ENCODE measurements at places on chromosomes 2 and 18.

- no peak for DNase-seq
Measured at GRCh38 chr2:211439011-211439410, 882.6 kb downstream of the CPS1 start.

GRCh38 chr2:28681158-28681571, 70.5 kb upstream of the PPP1CB start:
- DNase-seq = no peak

DNA sequence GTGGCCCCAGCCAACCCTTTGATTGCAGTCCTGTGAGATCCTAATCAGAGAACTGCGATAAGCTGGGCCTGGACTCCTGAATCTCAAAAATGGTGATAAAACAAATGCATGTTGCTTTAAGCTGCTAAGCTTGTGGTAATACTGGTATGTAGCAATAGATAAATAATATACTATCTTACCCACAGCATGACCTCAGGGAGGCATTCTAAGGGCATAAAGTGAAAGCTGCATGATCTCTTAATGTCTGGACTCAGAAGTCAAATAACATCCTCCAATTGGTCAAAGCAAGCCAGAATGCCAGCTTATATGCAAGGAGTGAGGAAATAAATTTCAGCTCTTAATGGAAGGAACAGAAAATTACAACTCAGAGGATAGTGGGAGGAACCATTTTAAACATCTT, 246.1 kb downstream of the FSIP2 start:
- no peak for DNase-seq

DNA sequence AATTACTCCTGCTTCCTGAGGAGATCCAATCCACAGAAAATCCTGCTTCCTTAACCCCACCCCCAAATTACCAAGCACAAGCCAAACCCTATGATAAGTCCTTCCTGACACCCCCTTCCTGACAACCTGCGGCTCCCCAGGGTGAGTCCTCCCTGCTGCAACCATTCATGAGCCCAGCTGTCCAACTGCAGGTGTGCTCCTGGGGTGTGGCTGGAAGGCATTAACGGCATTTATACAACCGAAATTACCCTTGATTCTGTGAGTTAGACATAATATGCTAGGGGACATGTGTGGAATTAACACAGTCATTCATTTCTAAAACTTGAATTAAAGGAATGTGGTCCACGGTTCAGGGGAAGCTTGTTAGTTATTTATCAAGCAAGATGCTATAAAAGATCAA, 119.0 kb upstream of the ALKAL2 start:
- DNase-seq = no peak

DNA sequence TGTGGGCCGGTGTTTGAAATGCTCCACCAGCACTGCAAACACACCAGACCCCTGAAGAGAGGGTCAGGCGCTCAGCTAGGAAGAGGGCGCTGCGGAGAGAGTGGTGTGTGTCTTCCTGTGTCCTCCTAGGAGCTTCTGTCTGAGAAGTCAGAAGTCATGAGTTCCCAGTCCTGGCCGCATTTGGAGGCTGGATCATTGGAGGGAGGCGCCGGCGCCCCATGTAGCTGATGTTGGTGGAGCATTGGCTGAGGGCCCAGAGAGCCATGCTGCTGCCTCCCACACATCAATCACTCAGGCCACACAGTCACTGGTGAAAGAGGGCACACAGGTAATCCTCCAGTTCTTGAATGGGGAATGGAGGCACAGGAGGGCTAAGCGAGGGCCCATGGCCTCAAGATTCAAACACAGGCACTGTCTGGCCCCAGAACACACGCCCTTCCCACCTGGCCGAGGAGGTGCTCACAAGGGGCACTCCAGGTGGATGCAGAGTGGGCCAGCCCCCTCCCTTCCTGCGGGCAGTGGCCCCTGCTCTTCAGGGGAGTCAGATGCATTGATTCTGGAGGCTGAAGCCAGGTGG, 66.3 kb downstream of the RRM2 start:
- DNase-seq = no peak

Measured in cortex of kidney (tissue), 1 donor.